ENCODE measurements at places on chromosomes 2 and 18. TPM values are rescaled to one million over a fixed set of nuclear protein-coding genes. Genes with fewer than 3 reads are reported as not detected.

Gene EFR3B
- total RNA-seq: 1.4 TPM

Gene COL4A4
- 0.14 TPM for total RNA-seq

Gene ADI1
- 39.7 TPM for total RNA-seq

Gene PPP1R1C
- total RNA-seq: 1.00 TPM

Gene RNF138
- total RNA-seq: 14.4 TPM

Gene KHK
- 0.55 TPM for total RNA-seq

Gene IL18R1
- 1.5 TPM for total RNA-seq

Gene KIF1A
- not detected for total RNA-seq

Gene LTBP1
- 434 TPM for total RNA-seq

Gene CLEC4F
- total RNA-seq: not detected

Gene CIB4
- not detected for total RNA-seq

Gene EHBP1
- total RNA-seq: 86.7 TPM

Gene APLF
- total RNA-seq: 7.0 TPM

Gene NT5C1B
- total RNA-seq: not detected

Gene TMEM37
- 0.37 TPM for total RNA-seq

Gene ALKAL2
- not detected for total RNA-seq

Gene GPBAR1
- total RNA-seq: 0.37 TPM

Gene CERKL
- not detected for total RNA-seq

Gene ARHGAP28
- 10.5 TPM for total RNA-seq

Gene FEZ2
- 44.2 TPM for total RNA-seq

Gene FAP
- 148 TPM for total RNA-seq

Gene DRC1
- total RNA-seq: not detected

Gene UGT1A5
- not detected for total RNA-seq

Gene ANKRD30B
- total RNA-seq: under 0.01 TPM

Gene SIGLEC15
- 0.14 TPM for total RNA-seq

Gene AMER3
- not detected for total RNA-seq

Gene GAL3ST2
- 0.18 TPM for total RNA-seq

Gene GRB14
- total RNA-seq: 0.71 TPM

Gene TYMS
- total RNA-seq: 7.4 TPM

Gene IL37
- total RNA-seq: not detected

Gene KLHL30
- total RNA-seq: 0.57 TPM

Gene SERTAD2
- total RNA-seq: 6.5 TPM

Gene BMP10
- total RNA-seq: not detected

Gene NCKAP1
- 93.6 TPM for total RNA-seq

Gene GAREM1
- 4.1 TPM for total RNA-seq

Gene NEUROD1
- not detected for total RNA-seq

Gene TLX2
- not detected for total RNA-seq

Gene TGIF1
- 179 TPM for total RNA-seq

Gene LAMA3
- 19.1 TPM for total RNA-seq

Gene FKBP1B
- 7.0 TPM for total RNA-seq

Gene LBX2
- total RNA-seq: 2.9 TPM

Gene INHBB
- 0.09 TPM for total RNA-seq

Gene CFAP65
- total RNA-seq: not detected

Gene ANKRD39
- 6.4 TPM for total RNA-seq

Gene IL36G
- total RNA-seq: not detected

Gene DPYSL5
- total RNA-seq: not detected

Gene GLI2
- 11.3 TPM for total RNA-seq

Gene REG3A
- total RNA-seq: not detected

Measured in smooth muscle cell of bladder (primary cell).